ENCODE measurements at places on chromosomes 12 and 14.

DNA sequence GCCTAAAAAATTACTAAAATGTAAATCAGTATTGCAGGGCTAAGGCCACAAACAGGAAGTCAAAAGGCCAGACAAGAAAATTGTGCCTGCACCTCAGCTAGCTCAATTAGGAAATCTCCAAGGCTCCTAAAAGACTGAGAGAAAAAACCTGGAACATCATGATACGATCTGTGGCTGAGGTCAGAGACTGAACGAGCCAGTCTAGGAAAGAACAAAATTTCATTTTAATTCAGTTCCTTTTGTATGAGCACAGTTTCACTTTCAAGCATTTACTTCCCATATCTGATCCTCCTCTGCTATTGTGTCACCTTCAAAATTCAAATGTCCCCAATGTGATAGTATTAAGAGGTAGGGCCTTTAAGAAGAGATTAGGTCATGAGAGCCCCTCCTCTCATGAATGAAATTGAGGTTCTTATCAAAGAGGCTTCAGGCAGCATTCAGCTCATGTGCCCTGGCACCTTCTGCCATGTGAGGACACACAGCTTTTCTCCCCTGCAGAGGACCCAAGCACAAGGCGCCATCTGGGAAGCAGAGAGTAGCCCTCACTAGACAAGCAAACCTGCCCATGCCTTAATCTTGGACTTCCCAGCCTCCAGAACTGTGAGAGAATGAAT, 14.8 kb downstream of the PRKAB1 start:
- no peak for DNase-seq

GRCh38 chr12:105492591-105493545, 162.4 kb downstream of the C12orf75 start:
- no peak for DNase-seq

DNA sequence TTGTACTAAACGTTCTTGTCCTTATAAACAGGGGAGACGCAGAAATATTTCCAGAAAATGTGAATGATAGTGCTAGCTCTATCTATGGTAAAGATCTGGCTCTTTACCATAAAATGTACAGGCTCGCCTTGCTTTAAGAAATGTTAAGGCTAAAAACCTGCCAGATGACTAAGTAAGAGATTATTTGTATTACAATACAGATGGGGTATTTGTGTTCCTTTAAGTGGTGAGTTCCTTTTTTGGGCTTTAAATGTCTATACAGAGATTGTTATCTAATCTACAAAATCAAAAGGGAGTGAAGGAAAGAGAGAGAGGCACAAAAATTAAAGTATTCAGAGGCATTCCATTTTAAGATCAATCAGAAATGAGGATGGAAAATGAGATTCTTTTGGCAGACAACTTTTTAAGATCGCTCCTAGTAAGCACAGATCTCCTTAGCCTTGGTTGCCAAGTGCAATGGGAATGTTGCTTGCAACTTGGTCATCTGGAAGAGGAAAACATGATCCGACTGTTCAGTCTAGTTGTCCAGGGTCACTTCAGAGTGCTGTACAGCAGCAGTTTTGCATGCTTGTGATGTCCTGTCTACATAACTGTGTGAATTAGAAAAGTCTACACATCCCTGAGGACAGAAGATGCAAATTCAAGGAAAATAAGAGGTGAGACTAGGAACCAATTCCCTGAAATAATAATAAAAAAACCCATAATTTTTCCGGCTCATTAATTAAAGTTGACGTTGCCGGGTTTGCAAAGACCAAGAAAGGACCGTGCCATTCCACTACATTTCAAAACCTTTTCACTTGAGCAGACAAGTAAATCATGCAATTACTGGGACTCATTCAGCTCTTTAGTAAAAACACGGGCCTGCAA, 380.8 kb downstream of the EGLN3 start:
- no peak for DNase-seq

- no peak for DNase-seq
These were observed 10.8 kb upstream of the IPO8 start for GRCh38 chr12:30706476-30706875.

Data from right atrium auricular region (tissue), 2 donors.